ENCODE measurements at places on chromosomes 3 and 15.

DNA sequence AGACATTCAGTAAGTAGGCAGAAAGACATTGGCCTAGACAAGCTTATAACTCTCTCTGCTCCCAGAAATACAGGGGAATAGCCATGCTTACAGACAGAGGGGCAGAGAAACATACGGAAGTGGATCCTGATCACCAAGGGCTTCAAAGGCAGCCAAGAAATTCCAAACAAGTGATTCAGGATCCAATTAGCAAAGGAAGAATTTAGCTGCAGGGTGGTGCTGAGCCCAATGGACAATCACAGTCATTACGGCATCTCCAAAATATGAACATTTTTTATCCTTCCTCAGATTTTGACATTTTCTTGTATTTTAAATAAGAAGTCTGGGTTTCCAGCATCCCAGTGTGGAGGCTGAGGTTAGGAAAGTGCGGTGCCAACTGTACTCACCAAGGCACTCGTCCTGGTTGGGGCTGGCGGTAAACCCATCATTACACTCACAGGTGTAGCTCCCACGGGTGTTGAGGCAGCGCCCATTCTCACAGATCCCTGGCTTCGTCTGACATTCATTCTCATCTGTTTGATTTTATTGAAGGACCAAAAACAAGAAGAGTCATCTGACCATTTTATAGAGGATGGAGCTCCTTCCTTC is 96.8 kb downstream of the DUT start:
- no peak for DNase-seq

- no peak for DNase-seq
These were observed 192.9 kb upstream of the CCDC54 start for GRCh38 chr3:107184375-107184774.

DNA sequence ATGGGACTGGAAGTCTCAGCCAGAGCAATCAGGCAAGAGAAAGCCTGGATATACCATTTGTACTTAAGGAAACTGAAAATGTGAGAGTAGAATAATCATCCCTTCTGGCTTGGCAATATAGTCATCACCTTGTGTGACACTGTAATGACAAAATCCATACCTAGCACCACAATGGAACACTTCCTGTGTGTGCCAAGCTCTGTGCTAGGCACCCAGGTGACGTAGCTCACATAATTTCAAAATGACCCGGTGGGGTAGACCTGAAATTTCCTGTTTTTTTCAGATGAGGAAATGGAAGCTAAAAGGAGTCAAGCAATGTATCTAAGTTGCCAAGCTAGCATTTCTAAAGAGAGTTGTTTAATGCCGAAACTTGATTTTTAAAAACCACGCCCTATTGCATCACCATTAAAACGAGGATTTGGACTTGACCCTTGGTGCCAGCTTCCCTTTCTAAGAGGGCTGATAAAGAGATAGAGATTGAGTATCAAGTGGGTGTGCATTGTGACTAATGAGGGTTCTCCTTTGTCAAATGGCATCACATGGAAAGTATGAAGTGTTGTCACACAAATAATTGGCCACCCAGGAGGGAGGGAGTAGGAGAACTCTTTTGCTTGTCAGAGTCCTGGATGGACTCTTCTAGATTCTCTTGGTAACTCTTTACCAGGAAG is 141.3 kb upstream of the PDZRN3 start:
- DNase-seq: no peak

DNA sequence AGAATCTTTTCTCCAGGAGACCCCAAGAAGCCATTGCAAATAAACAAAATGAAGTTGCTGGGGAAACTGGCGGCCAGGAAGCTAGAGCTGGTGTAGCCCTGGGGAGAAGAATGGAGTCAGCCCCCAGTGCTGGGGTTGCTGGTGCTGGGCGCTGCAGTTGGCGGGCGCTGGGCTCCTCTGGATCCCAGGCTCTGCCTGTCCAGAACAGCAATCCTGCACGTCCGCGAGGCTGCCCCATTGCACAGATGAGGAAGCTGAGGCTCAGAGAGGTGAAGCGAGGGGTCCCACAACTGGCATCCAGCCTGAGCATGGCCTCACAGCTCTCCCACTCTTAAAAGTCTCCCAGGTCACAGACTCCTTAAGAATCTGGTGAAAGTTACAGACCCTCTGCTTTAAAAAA is 161.1 kb downstream of the OR4M2 start:
- DNase-seq: no peak

DNA sequence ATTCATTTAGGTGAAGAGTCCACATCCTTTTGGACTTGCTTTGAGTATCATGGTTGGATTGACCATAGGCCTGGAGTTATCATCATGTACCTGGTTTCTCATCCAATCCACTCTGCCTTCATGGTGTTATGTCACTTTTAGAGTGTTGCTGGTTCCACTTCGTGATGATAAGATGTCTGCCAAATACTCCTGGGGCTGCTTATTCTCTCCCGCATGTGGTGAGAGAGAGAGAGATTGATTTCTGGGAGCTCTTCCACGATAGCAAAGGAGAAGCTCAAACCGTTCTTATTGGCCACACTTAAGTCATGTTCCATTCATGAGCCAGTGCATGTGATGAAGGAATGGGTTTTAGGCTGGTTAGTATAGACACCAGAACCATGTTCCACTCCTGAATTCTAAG is 47.6 kb downstream of the MITF start:
- no peak for DNase-seq

- no peak for DNase-seq
These were observed 512.7 kb upstream of the CDIN1 start for GRCh38 chr15:36066757-36067156.

DNA sequence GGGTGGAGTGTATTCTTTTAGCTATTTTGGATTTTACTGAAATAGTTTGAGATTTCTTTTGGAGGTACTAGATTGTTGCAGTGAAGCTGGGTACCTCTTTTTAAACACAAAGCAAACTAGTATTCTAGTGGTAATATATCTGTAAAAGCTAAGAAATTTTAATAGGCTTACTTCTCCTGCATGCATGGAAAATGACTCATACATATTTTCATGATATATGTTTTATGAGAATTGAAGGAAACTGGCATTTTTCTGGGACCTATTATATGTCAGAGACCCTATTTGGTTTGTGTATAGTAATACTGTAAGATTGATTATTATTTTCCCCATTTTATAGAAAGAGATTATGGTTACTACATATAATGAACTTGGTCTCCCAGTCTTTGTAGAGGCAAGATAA is 851.0 kb downstream of the DIPK2A start:
- DNase-seq: no peak

GRCh38 chr3:76370749-76371520 is 585.6 kb upstream of the ZNF717 start:
- DNase-seq: no peak

- no peak for DNase-seq
These were observed 28.7 kb downstream of the ULK4 start for GRCh38 chr3:41933154-41933676.

DNA sequence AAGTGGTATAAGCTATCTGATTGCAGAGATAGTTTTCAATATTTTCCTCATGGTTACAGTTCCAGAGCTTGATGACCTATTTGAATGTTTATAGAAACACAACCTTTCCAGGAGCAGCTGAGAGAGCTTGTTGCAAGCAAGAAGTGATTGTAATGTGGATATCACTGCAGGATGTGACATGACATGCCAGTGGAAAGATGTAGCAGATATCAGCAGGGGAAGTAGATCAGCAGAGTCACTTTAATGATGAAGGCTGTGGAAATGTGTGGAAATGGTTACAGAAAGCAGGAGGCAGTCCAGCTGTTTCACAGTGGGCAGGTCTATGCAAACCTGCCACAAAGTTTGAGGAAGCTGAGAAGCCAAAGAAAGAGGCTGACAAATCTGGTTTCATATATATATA is 21.0 kb downstream of the TMEM158 start:
- no peak for DNase-seq

DNA sequence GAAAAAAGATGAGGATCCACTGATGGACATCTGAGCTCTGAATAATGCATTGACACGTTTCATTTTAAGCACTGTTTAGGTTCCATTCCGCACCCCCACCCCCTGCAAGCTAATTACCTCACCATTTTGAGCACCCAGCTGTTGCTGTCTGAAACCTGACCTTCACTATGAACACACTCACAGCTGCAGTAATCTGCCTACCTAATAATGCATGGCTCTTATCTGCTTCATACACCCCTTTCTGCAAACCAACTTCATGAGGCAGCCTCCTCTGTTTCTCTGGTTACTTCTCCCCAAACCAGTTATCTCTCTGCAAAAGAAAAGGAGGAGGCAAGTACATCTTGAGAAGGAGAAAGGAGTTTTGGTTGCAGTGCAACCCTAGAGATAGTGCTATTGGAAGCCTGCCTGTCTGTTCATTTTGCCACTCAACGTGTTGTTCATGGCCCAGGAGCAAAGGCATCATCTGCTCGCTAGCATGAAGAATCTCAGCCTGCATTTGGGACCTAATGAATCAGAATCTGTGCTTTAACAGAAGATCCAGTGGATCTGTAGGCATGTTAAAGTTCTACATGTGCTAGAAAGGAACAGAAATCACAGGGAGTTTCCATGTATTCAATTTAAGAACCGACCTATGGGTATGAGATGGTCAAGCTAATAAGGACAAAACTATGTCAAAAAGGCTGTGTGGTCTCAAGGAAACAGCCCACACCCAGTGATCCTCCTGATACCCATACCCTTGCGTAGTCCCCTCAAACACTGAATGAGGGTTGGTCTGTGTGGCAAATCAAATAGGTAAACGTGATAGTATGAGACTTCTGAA is 87.2 kb downstream of the MB21D2 start:
- DNase-seq: no peak

DNA sequence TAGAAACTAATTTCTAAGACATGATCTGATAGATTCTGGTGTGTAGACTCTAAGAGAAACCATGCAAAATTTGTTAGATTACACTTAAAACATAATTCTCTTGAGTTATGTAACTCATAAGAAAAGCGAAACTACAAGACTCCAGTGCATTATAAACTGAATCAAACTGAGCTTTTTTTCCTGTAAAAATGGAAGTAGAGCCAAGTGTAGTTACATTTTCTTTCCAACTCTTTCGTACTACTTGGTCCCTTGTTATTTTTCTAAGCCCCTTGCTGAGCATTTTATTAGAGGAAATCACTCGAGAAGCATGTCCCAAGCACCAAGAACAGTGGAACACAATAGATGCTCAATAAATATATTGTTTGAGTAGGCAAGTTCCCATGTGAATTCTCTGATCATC is 130.2 kb downstream of the GADL1 start:
- no peak for DNase-seq

DNA sequence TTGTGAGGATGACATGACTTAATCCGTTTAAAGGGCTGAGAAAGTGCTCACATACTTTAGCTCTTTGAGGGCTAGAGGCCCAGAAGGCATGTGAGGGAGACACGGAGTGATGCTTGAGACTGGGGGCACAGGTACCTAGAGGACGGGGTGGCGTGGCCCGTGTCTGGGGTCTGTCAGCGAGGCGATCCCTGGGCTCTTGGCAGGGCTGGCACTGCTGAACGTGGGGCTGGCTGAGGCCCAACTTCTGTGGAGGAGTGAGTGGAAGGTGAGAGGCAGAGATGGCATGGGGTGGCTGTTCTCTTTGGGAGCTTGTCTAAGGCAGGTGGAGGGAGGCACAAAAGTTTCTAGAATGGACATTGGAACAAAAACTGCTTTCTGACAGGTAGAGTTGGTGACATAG is 9.5 kb downstream of the SEMA4B start:
- DNase-seq: no peak

- no peak for DNase-seq
These were observed 106.4 kb upstream of the SLC2A2 start for GRCh38 chr3:171132873-171133272.

- DNase-seq: no peak
These were observed 14.9 kb downstream of the PYGO1 start for GRCh38 chr15:55573224-55573623.

- DNase-seq: no peak
These were observed 24.0 kb upstream of the SOX2 start for GRCh38 chr3:181687731-181688130.

GRCh38 chr3:22594990-22595389 is 608.1 kb upstream of the UBE2E2 start:
- no peak for DNase-seq

- DNase-seq: no peak
These were observed 4.2 kb downstream of the CAPN3 start for GRCh38 chr15:42363487-42363886.

DNA sequence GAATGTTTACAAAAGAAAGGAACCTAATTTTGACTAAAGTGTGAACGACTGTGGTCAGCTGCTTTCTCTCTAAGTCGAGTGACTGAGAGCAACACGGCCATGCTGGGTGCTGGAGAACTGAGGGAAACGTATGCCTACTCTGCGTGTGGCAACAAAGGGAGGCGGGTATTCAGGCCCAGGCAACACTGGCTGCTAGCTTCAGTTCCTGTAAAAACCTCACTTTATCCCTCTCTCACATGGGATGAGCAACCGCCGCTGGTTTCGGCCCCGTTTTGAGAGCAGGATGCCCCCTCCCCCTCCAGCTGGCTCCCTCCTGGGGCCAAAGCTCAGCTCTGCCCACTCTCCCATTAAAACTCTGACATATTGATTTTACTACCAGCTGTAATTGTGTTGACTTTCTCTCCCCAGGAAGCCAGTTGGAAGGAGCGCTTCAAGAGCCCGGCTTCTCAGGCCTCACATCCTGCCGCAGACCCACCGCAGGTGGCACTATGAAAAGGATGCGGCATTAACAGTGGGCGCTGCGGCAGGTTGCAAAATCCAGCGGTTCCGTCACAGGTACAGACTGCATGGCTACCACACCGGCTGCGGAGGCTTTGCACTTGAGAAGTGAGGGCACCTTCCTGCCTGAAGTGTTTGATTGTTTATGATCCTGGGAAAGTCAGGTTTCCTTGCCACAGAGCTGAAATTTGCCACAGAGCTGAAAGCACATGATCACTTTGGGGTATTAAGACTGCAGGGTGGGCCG is 12.7 kb downstream of the PLXND1 start:
- no peak for DNase-seq

DNA sequence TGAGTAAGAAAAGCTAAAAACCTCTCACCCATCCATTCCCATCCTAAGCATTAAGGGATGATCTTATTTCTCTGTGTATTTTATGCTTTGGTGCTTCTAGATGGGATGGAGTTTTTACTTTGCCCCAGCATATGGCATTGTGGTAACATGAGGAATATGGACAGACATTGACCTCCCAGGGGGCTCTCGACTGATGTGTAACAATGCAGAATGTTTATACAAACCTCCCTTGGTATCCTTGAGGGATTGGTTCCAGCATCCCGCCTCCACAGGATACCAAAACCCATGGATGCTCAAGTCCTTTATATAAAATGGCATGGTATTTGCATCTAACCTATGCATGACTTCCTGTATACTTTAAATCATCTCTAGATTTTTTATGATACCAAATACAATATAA is 21.6 kb downstream of the PDIA5 start:
- no peak for DNase-seq

Data from stimulated activated CD4-positive, alpha-beta T cell treated with anti-CD3 and anti-CD28 coated beads, Interleukin-1b, Interleukin-23, amount 100 ng/mL, for 1 hour (primary cell).